ENCODE measurements at places on chromosomes 16 and 17. TPM values are rescaled to one million over a fixed set of nuclear protein-coding genes. Genes with fewer than 3 reads are reported as not detected.

DHX58 gene
- 1.9 TPM for total RNA-seq

IL21R gene
- total RNA-seq, result 6.0 TPM

HSD11B2 gene
- total RNA-seq, result not detected

SLC13A5 gene
- total RNA-seq, result not detected

PLK1 gene
- total RNA-seq, result 2.2 TPM

ASIC2 gene
- total RNA-seq, result not detected

- no peak for DNase-seq
These were observed 5.3 kb upstream of the KAT7 start for GRCh38 chr17:49783071-49783715.

GRCh38 chr17:10050597-10051101, 145.6 kb upstream of the RCVRN start:
- peak; percentile 70 for DNase-seq

DNA sequence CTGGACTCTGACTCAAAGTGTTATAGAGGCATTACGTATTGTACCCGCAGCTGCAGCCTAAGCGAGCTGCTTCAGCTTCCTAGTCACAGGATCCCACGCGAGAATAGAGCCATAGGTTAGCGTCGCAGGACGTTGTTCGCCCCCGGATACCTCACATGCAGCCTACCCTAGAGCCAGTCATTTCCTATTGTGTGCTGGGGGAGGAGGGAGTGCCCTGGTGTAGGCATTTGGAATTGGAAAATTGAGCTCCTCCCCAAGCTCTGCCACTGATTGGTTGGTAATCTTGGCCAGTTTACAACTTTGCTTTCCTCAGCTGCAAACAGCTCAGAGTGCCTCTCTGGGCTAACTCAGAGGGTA, 530 bp downstream of the NAA60 start:
- no peak for DNase-seq

DNA sequence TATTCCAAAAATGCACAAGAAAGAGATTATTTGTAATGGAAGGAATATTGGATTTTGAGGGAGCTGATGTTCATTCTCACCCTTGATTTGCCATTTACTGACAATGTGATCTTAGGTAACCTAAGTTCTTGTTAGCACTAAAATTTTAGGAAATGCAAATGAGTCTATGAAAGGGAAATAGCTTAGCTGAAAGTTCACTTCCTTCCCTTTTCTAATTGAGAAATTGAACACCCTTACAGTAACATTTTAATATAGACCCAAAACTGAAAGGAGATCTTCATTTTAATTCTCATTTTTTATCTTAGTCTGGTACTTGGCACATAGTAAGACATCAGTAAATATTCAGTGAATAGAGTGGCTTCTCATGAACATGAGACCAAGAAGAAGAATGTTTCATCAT, 10.9 kb upstream of the WSB1 start:
- DNase-seq, result no peak

- DNase-seq, result no peak
These were observed 89.7 kb downstream of the NPIPB11 start for GRCh38 chr16:29316761-29317183.

DNA sequence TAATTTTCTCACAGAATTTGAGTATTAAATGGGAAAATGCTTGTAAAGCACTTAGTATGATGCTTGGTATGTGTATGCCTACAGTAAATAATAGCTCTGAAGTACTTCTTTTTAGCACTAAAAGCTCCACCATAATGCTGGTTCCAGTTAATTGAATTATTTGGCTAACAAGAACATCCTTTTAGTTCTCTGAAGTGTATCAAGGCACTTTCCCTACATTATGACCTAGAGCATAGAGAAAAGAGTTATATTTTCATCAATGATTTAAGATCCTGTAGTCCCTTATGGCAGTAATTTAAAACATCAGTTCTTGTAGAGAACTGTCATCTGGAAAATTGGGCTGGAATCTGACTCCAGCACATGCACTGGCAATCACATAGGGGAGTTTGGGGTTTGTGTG, 21.9 kb upstream of the PHAF1 start:
- no peak for DNase-seq

Data from heart left ventricle (tissue), 16 donors.